Left cardiac atrium (tissue), 4 donors: ENCODE measurements at places on chromosomes 4 and X.
A peak's percentile ranks its signal among the peaks of the same experiment; 100 is the strongest.

- DNase-seq, result no peak
Measured at GRCh38 chr4:14532436-14532835, 469.8 kb upstream of the CPEB2 start.

DNA sequence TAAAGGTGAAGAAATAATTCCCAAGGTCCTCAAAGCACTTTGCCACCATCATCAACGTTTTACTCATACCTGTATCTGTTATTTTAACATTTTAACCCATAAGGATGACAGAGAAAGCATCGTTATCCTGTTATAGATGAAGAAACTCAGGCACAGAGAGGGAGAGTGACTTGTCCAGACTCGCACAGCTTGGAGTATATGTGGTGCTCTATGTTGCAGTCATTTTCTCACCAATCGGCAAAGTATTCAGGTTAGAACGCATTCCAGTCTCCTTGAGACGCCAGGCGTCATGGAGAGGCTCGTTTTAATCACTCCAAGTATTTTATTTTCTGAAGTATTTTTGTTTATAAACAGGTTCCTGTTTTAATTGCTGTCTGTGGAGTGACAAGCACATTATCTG, 73.5 kb downstream of the IRF2 start:
- DNase-seq, result no peak

GRCh38 chr4:104073229-104073628, 353.4 kb upstream of the TACR3 start:
- DNase-seq, result no peak

DNA sequence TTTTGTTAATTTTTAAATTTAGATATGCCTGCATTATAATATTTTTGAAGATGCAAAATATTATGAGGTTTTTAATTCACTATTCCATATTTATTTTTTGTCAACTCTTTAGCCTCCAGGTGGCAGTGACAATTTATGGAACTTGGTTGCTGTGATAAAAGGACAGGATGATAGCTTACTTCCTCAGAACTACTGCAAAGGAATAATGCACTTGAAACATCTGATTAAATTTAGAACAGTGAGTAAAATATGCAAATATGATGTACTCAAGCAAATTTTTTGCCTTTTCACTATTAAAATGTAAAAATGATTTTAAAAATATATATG, 45.1 kb downstream of the SPATA4 start:
- DNase-seq, result no peak

- DNase-seq, result no peak
Measured at GRCh38 chr4:93475730-93476129, 352.8 kb upstream of the ATOH1 start.

GRCh38 chr4:148051403-148051802, 319.5 kb downstream of the ARHGAP10 start:
- DNase-seq, result no peak

GRCh38 chr4:66373268-66373667, 703.0 kb upstream of the EPHA5 start:
- no peak for DNase-seq

DNA sequence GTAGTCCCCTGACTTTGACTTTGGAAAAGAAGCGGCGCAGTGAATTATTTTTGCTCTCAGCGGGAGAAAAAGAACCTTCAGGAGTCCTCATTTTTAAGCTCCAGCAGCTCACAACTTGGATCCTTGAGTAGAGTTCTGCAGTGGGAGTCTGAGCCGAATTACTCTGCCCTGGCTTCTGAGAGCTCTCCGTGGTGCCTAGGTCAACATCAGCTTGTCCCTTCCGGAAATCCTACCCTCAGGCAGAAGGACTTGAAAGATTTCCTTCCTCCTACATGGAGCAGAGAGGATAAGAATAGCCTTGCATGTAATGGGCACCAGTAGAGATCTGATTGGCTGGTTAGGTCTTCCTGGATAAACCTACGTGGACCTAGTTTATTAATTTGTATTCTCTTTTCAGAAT, 549.7 kb upstream of the TENM3 start:
- no peak for DNase-seq

GRCh38 chr4:8329560-8329858, 60.0 kb downstream of the HTRA3 start:
- no peak for DNase-seq

DNA sequence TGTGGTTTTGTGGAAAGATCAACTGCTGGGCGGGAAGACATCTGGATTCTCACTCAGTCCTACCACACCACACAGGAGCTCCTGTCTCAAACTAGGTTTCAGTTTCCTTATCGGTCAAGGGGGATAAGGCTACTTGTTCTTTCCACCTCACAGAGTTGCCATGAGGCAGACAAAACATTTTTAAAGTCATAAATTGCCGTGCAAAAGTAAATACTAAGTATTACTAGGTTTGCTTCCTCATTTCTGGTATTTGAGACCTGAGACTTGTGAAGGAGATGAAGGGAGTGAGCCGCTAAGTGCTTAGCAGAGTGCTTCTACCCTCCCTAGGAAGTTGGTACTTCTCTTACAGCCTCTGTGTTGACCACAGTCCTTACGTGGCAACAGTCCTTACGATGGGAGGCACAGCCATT, 1.5 kb downstream of the LAP3 start:
- no peak for DNase-seq

DNA sequence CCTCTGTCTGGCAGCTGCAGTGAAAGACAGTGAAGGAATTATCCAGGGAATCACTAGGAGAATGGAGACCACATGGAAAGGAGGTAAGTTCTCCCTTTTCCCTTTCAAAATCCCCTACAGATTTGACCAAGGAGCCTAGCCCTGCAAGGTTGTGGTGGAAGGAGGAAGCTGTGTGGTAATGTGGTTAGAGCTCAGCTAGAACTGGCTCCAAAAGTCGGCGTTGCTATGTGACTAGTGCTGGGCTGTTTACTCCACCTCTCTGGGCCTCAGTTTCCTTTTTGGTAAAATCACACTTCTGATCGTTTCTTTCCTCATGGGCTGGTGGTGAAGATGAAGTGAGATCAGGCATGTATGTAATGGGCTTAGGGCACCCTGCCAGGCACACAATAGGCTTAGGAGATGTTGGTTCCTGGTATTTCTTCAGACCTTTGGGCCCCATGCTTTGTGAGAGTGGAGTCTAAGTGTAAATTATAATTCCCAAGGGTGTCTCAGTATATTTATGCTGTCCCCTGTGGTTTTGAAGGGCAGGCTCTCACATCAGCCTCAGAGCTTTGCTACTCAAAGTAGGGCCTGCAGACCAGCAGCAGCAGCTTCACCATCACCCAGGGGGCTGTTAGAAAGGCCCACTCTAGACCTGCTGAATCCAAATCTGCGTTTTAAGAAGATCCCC, 183.7 kb upstream of the BCOR start:
- no peak for DNase-seq

GRCh38 chr4:140808256-140808655, 52.1 kb upstream of the TBC1D9 start:
- no peak for DNase-seq

GRCh38 chr4:10188400-10189004, 71.9 kb upstream of the WDR1 start:
- DNase-seq, result no peak

DNA sequence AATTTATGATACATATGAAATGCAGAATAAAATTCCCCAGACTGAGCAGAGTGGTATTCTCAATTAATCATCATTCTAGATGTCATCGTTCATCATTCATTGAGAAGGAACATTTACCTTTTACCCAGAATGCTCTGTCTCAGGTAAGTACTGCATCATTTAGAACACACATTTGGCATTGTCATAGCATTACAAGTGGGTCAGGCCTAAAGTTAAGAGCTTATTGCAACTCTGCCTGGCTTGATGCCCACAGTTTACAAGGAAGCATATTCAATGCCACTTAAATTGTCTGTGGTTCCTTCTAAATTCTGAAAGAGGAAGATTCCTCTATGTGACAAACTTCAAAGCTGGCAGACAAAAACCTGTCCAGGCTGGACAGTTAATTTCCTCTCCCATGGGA, 87.3 kb downstream of the CAMK2D start:
- no peak for DNase-seq

DNA sequence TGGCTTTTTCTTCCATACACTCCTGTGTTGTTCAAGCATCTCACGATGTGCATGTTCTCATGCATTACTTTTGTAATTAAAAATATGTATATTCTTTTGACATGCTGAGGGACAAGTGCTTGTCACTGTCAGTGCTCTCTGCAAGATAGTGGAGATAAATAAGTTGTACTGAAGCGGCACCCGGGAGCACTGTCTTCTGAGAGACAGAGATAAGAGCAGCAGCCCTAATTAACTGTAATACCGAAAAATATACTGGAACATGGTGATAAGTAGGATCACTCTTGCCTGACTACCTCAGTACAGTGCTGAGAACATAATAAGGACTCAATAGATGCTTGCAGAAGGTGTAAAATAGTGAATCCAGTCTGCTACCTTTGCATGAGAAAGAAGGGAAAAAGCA, 9.4 kb upstream of the GPR173 start:
- DNase-seq, result no peak

GRCh38 chrX:103467887-103468286, 51.4 kb downstream of the RAB40A start:
- no peak for DNase-seq

- no peak for DNase-seq
Measured at GRCh38 chrX:17584248-17584681, 153.0 kb upstream of the SCML1 start.

GRCh38 chr4:22688236-22688635, 4.5 kb upstream of the GBA3 start:
- DNase-seq, result no peak

GRCh38 chr4:169246957-169247396, 23.8 kb downstream of the SH3RF1 start:
- no peak for DNase-seq

GRCh38 chr4:93749292-93749761, 79.2 kb upstream of the ATOH1 start:
- no peak for DNase-seq

DNA sequence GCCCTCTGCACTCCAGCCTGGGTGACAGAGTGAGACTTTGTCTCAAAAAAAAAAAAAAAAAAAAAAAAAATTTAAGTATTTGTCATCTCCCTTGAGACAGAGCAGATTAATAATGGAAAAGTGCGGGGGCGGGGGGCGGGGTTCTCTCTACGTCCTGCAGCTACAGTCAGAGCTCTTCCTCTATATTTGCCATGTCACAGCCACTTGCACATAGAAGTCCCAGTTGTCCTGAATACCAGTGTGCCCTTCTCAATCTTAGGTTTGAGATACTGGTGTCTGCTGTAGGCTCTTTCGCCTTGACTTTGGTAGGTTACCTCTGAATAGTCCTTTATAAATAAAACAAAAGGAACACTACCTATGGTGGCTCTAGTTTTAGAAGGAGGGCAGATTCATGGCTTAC, 237.8 kb upstream of the PGRMC2 start:
- DNase-seq, result no peak

DNA sequence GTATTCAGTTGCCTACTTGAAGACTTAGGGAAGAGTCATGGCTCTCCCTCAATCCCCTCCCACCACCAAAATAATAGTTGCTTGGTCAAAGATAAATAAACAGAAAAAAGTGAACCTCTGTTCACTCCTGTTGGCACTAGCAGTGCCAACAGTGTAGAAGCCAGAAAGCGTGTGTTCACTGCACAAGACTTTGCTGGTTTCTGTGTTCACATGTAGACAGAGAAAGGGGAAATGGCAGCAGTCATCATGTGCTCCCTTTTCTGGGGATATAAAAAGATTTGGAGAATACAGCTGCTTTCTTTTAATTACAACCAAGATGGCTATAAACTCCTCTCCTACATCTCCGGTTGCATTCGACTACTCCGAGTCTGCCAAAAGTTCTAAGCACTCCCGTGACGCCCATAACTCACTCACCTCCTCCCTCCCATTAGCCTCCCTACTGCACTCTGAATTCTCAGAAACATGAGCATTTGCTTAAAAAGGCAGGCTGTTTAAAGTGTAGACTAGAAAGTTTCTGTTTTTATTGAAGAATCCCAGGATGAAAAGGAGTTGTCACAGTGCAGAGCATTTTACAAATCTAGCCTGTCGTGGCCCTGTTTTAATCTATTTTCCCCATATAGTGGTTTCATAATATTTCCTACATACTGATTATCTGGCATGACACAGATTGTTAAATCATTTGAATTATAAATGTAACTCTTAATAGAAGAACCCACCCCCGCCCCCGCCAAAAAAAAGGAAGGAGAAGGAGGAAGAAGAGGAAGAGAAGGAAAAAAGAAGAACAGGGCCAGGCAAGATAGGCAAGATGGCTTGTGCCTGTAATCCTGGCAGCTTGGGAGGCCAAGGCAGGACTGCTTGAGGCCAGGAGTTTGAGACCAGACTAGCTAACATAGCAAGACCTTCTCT, 16.7 kb downstream of the LGI2 start:
- no peak for DNase-seq

- peak; percentile 78 for DNase-seq
Measured at GRCh38 chr4:8410641-8411271, 29.8 kb downstream of the ACOX3 start.

DNA sequence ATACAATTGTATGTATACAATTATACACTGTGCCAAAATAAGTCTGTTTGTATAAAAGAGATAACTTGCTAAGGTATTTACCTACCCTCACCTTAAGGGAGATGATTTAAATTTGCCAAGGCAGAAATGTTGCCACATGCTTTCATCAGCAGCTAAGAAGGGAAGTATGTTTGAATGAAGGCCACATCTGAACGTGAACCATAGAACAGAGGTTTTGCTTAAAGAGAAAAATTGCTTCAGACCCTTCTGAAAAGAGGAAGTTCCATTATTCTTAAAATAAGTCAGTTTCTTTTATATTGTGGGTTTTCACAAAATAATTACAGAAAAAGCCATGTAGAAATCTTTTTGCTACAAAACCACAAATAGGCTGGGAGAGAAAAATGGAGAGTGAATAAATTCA, 621.5 kb upstream of the HTR2C start:
- DNase-seq, result no peak

DNA sequence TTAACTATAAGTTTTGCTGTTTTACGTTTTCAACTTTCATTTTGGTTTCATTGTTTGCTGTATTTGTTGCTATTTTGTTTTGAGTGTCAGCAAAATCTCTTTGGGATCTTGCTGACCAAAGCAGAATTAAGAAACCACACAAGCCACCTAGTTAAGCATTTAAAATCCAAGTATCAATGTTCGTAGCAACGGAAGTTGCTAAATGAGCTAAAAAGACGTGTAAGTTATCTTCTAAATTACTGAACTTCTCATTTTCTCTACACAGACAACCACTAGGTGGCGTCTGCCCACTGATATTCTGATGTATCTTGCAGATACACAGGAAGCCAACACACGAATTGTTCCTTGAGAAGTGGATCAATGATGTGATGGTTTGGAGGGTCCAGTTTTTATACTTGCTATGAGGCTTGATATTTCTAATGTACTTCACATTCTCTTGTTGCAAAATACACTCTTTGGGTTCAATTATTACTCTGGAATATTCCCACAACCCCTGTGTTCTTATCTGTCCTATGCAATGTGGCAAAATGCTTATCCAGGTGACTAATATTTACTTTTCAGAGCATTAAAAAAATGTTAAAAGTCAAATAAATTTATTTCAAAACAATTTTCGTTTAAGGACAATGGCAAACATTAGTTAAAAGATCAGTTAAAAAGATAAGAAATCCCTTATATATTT, 250.5 kb downstream of the TECRL start:
- peak; percentile 60 for DNase-seq

GRCh38 chr4:161097821-161098220, 1066.0 kb downstream of the FSTL5 start:
- DNase-seq, result no peak
